ENCODE measurements at places on chromosomes 5 and 9. TPM values are rescaled to one million over a fixed set of nuclear protein-coding genes. Genes with fewer than 3 reads are reported as not detected.

GAPT gene
- total RNA-seq, result 2.0 TPM

ECM2 gene
- not detected for total RNA-seq

STKLD1 gene
- 0.72 TPM for total RNA-seq

UBLCP1 gene
- 20.8 TPM for total RNA-seq

MYMK gene
- total RNA-seq, result not detected

EEIG1 gene
- 268 TPM for total RNA-seq

GRCh38 chr5:78577071-78577807 is 71.3 kb downstream of the LHFPL2 start:
- no peak for DNase-seq

GRCh38 chr5:67005737-67006499 is 190.7 kb downstream of the CD180 start:
- DNase-seq, result no peak

DNA sequence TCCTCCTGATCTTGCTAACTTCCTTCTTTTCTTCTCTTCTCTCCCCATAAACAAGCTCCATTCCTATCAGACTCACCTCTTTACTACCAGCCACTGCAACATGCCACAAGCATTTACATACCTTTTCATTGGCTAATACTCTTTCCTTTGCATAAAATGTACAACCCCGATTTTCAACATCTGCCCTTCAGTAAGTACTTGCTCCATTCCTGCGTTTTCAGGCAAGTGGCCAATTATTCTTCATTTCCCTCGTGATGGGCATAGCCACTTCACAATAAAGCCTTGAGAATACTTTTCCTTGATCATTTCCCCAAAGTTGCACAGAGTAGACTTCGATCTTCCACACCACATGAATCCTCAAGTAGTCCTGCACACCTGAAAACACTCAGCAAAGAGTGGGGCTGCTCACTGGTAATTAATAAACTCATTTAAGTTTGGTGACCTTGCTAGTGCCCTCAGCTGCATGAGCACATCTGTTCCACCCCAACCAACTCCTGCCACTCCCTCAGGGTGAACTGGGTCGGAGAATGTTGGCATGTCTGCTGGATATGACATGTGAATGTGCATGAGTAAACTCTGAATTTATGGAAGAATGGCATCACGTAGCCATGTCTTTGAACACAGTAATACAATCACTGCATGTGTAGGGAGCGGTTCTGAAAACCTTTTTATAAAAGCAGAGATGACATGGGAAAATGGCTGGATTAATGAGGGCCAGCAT is 535.8 kb downstream of the SEMA5A start:
- DNase-seq, result no peak

DNA sequence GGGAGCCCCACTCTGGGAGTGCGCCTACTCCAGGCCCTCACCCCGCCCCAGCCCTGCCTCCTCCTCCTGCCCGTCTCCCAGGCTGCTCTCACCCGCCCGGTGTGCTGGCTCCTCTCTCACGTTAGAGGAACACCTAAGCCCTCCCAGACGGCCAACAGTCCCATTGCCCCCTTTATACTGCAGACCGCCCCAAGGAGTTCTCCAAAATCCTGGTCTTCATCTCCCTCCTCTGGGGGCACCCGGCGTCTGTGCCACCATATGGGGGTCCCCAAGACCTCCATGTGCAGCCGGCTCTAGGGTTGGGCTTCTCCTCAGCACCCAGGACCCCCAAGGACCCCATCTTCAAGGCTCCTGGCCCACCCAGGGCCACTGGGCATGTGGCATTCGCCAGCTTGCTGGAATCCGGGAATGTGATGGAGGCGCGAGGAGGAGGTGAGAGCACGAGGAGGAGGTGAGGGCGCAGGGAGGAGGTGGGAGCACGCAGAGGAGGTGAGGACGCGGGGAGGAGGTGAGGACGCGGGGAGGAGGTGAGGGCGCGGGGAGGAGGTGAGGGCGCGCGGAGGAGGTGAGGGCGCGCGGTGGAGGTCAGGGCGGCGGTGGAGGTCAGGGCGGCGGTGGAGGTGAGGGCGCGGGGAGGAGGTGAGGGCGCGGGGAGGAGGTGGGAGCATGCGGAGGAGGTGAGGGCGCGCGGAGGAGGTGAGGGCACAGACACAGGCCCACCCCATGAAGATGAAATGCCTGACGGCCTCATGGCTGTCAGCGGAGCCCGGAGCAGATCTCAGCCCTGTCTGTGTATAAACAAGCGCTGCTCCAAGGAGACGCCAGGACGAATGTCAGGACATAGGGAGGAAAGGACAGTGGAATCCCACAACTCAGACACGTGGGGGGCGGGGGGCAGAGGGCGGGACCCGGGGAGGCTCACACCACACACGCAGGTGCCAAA is 41.2 kb downstream of the EXD3 start:
- no peak for DNase-seq

GRCh38 chr9:123168586-123168985 is 99.8 kb downstream of the STRBP start:
- DNase-seq, result no peak

DNA sequence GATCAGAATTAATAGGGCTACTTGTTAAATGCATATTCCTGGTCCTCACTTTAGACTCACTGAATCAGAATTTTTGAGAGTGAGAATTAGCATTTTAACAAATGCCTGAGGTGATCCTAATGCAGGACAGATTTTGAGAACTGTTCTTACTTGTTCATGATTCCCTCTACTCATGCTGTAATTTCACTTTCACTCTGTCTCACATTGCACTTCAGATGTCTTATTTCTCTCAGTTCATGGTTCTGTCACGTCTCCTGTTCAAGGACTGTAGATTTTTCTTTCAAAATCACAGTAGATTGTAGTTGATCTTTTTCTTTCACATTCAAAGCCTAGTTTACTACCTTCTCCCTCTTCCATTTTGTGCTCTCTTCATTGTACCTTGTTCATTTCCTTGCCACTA is 54.3 kb downstream of the ADGRV1 start:
- DNase-seq, result no peak

DNA sequence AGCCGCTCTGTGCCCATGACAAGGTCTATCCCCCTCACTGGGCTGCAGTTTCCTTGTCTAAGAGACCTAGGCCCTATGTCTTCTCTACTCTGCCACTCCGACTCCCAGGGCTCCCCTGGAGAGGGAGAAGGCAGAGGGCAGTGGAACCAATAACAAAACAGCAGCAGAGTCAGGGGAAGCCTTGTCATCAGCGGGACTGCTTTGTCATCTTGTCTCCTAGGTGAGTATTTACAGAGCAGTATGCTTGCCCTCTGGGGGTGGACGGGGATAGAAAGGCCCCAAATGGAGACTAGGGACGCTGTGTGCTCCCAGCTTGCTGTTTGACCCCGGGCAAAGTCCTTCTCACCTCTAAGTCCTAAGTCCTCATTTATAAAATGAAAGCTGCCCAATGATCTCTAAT is 318.5 kb downstream of the CDK5RAP2 start:
- no peak for DNase-seq

DNA sequence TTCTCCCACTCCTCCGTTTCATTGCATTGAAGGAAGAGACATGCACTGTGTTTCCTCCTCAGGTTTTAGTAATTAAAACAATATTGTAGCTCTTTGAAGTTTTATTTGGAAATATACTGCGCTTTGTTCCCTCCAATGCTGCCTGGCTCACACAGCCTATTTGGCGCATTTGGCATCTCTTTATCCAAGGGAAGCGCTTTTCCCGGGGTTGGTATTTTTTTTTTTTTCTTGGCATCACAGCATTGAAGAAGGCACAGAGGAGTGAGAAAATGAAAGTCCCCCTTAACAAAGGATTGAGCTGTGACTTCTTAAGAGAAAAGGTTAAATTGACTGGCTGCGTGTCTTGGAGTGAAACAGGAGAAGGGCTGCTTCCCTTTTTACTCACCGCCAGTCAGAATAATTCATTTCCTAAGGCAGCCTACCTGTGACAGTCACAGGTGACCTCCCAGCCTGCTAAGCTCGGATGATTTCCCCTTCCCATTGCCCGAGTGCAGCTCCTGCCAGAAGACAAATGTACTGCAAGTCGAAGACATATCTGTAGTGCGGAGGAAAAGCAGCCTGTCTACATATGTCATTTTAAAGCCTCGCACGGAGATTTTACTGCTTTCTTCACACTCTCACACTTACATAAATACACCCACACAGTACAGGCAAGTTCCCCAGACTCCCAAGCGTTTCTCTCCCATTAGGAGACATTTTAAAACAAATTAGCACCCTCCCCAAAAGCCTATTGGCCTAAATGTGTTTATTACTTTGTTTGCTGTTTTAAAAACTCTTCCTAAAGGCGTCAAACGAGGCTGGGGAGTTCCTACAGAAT is 665.5 kb upstream of the ZNF608 start:
- no peak for DNase-seq

- no peak for DNase-seq
These were observed 83.6 kb downstream of the SMC2 start for GRCh38 chr9:104177676-104178075.

- no peak for DNase-seq
These were observed 330.1 kb downstream of the ENC1 start for GRCh38 chr5:74310386-74310785.

DNA sequence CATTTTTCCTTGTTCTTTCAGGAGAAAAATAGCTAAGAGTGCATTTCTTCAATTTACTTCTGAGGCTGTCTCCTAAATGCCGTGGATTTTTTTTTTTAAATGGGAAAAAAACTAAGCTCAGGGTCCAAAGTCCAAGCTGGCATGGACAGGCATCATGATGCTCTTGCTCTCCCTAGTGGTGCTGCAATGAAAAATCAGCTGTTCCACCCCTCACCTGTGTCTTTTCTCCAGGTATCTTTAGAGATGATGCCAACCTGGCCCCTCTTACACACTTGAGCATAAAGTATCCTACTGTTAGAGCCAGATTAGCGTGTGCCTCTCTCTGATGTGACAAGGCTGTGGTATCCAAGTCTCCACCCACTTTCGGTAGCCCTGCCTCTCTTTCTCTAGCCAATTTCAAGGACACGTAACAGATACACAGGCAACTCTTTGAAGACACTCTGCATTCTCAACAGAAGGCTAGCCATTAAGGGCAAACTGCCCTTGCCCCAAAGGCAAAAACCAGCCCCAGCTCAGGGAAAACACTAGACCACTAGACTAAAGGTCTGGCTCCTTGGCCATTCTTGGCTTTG is 208.8 kb downstream of the SAXO1 start:
- no peak for DNase-seq

- no peak for DNase-seq
These were observed 36.9 kb downstream of the SPRY4 start for GRCh38 chr5:142287973-142288313.

DNA sequence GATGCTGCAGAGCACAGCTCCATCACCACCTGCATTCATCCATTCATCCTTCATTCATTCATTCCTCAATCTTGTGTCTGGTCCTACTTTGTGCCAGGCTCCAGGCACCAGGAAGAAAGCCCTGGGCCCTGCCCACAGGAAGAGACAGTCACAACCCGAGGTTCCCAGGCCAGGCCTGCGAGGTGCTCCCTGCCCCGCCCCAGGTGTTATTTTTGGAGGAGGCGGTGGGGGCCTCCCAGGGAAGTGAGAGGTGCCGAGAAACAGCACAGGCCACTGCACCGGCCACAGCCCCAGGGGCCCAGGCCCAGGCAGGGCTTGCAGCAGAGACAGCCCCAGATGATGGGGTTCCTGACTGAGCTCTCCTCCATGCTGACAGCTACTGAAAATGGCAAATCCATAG is 33.4 kb downstream of the VAV2 start:
- DNase-seq, result no peak

DNA sequence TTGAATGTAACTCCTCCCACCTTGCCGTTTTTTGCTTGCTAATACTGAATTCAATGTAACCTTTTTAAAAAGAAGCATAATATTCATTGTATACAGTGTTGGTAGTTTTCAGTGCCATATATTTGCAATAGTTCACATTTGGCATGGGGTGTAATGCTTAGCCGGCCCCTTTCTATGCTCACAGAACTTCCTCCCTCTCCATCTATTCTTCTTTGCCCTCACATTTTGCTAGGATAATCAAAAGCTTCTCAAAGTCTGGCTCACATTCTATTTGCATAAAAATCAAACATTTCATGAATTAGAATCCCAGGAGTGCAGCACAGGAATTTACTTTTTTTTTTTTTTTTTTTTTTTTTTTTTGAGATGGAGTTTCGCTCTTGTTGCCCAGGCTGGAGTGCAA is 226.3 kb upstream of the MPDZ start:
- no peak for DNase-seq

DNA sequence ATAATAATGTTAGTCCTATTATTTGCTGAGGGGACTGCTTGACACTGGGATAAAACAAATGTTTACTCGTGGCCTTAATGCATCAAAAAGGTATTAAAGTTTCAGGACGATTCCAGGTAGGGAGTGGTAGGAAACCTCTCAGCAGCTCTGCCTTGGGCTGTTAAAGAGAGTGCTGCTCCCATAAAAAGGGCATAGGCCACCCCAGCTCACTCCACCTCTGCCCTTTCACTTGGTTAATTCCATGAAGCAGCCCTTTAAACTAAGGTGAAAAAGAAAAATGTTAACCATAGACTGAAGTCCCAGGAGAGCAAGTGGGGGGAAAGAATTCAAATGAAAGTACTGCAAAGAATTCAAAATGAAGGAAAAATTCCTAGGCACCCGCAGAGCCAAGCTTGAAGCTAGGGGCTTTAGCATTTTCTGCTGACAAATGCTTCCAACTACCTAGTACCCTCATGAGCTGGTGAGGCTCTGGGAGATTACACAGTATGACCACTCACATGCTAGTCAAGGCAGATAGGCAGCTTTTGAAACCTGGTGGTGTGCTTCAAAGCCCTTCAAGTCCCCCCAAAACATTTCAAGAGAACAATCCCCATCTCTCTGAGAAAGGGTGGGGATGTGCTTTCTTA is 8.5 kb downstream of the KLF9 start:
- DNase-seq, result no peak

DNA sequence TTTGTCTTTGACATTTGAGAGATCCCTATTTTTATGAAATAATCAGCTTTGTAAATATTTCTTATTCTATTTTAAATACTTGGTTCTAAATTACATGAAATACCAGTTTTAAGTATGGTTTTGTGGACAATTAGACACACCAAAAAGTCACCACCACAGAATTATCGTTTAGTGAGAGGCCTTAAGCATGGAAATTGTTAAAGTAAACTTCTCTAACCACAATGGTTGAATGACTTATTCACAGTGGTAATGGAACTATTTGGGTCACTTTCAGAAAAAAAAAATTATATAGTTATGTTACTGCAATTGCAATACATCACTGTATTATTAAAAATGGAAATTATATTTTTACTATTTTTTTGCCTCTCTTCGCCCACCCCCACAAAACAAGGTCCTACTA is 1252.5 kb downstream of the EFNA5 start:
- no peak for DNase-seq

DNA sequence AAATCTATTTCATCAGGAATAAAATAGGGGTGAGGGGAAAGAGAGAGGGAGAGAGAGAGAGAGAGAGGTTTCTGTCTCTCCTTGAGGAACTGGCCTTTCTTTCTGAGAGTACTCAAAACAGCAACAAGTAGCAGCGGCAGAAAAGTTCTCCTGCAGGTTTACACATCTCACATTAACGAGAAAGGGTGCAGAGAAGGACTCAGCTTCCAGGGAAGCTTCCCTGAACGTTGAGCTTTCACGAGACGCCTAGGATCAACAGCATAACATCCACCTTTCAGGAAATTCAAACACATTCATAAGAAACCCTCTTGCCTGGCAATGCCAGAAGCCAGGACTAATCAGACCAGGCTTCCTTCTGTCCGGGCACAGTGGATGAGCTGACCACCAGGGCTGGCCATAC is 162.9 kb downstream of the ZDHHC21 start:
- DNase-seq, result no peak

- DNase-seq, result no peak
These were observed 113.8 kb downstream of the ANKRD18B start for GRCh38 chr9:33637881-33638280.

- DNase-seq, result no peak
These were observed 262.7 kb upstream of the CD180 start for GRCh38 chr5:67459253-67459652.

All from T-helper 17 cell (primary cell).